ENCODE measurements at places on chromosomes 5 and 9.
A peak's percentile ranks its signal among the peaks of the same experiment; 100 is the strongest.

DNA sequence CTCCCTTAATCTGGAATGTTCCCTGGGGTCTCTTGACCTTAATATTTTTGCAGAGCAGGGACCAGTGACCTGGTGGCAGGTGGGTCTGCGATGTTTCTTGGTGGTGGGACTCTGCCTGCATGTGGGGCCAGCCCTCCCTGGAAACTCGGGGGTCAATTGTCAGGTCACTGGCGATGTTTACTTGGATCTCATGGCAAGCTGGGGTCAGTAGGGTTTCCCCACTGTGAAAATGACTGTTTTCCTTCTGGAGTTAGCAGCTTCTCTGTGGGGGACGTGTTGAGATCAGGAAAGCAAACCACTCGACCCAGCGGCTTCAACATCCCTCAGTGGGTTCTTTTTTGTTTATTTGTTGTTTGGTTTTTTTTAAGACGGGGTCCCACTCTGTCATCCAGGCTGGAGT, 73.9 kb downstream of the KCNT1 start:
- no peak for DNase-seq

DNA sequence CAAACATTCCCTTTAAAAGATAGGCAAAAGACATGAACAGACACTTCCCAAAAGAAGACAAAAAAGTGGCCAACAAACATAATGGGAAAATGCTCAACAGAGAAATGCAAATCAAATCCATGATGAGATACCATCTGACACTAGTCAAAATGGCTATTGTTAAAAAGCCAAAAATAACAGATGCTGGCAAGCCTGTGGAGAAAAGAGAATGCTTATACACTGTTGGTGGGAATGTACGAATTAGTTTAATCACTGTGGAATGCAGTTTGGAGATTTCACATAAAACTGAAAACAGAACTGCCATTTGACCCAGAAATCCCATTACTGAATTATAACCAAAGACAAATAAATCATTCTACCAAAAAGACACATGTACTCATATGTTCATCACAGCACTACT, 58.3 kb upstream of the WDR41 start:
- no peak for DNase-seq

GRCh38 chr9:124654431-124654830, 116.7 kb downstream of the NR6A1 start:
- no peak for DNase-seq

DNA sequence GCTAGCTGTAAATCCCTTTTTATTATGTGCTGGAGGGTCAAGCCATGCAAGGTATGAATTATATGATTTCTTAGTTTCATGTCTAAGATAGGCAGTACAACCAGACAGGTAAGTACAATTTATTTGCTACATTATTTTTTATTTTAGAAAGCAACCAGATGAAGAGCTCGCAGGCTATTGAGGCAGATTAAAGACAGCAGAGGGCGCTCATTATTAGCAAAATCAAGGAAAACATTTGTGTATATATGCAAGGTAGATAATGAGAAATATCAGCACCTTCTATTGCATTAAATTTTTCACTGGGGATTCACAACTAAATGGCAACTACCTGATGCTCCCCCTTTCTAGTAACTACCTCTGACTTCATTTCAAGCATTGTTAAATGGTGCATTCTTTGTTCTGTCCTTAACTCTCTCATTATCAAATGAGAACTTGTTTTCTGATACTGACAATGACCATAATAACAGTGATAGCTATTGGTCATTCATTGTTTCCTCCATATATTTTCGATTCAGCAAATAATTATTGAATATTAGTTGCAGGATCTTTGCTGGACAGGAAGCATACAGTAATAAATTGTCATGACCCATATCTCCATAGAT, 8.6 kb downstream of the SCGB3A2 start:
- no peak for DNase-seq

GRCh38 chr5:61000887-61001286, 55.9 kb downstream of the NDUFAF2 start:
- DNase-seq: no peak

GRCh38 chr5:159301466-159301865, 28.8 kb downstream of the IL12B start:
- no peak for DNase-seq

DNA sequence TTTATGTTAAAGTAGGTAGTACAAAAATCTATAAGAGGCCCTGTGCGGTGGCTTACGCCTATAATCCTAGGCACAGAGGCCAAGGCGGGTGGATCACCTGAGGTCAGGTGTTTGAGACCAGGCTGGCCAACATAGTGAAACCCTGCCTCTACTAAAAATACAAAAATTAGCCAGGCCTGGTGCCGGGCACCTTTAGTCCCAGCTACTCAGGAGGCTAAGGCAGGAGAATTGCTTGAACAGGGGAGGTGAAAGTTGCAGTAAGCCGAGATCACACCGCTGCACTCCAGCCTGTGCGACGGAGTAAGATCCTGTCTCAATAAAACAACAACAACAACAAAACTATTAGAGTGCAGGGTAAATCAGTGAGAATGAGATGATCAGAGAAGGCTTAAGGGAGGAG, 634.5 kb downstream of the NR2F1-AS1 start:
- no peak for DNase-seq

DNA sequence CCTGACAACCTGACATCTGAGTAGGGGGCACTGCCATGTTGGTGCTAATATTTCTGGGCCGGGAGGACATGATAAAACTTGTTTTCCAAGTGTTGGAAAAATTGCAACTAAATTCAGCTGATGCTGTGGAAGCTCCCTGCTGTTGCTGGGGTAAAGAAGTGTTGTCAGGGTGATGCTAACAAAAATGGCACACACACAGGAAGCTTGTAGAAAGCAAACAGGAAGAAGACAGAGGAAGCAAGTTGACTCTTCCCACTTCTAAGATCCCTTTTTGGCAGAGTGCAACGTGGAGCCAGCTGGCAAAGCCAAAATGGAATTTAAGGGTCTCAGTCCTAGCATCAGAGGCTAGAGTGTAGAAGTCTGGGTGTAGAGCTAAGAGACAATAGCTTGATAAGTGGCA, 11.3 kb upstream of the RIOK2 start:
- DNase-seq: no peak

GRCh38 chr5:150783422-150783928, 4.9 kb downstream of the SMIM3 start:
- DNase-seq: peak; percentile 38

- no peak for DNase-seq
Observed at GRCh38 chr5:170478306-170478705, 25.5 kb upstream of the KCNIP1 start.

- DNase-seq: no peak
Observed at GRCh38 chr5:21646469-21646868, 1206.7 kb downstream of the CDH12 start.

DNA sequence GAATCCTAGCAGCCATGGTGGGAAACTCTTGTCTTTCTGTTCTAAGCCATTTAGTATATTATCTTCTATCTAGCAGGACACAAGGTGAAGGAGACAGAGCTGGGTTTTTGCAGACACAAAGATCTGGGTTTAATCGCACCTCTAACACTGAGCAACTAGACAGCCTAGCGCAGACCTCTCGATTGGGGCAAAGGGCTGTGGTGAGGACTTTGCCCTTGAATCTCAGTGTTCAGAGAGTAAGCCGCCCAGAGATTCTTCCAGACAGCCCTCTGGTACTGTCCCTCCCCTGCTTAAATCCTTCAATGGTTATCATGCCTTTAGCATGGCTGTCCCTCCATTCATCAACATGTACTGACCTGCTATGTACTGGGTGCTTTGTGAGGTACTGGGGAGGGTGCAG, 128.1 kb downstream of the CRB2 start:
- DNase-seq: no peak

DNA sequence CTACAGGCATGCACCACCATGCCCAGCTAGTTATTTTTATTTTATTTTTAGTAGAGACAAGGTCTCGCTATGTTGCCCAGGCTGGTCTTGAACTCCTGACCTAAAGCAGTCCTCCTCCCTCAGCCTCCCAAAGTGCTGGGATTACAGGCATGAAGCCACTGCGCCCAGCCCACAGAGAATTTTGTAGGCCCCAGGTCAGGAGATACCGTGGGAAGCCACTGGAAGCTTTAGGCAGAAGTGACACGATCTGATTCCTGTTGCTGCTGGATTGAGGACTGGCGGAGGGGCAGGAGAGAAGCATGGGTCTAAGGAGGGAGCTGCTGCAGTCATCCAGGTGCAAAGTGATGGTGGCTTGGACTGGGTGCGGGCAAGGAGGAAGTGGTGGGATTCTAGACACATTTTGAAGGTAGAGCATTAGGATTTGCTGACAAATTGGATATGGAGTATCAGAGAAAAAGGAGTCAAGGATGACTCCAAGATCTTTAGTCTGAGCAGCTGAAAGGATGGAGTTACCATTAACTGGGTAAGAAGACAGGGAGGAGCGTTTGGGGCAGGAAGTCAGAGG, 20.7 kb downstream of the TCF7 start:
- DNase-seq: peak; percentile 25

GRCh38 chr5:60671899-60672692, 27.9 kb downstream of the DEPDC1B start:
- no peak for DNase-seq

DNA sequence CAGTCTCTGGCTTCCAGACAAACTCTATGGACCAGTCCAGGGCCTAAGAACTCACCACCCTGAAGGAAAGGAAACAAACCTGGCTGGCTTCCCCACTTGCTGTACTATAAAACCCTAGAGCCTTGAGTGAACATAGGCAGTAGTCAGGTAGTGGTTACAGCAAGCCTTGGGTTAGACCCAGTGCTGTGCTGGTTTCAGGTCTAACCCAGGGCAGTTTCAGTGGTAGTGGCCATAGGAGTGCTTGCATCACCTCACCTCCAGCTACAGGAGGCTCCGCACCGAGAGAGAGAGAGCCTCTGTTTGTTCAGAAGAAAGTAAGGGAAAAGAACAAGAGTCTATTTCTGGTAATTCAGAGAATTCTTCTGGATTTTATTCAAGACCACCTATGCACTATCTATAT, 714.1 kb upstream of the CDH10 start:
- DNase-seq: no peak

GRCh38 chr9:104245925-104246324, 151.8 kb downstream of the SMC2 start:
- DNase-seq: no peak

DNA sequence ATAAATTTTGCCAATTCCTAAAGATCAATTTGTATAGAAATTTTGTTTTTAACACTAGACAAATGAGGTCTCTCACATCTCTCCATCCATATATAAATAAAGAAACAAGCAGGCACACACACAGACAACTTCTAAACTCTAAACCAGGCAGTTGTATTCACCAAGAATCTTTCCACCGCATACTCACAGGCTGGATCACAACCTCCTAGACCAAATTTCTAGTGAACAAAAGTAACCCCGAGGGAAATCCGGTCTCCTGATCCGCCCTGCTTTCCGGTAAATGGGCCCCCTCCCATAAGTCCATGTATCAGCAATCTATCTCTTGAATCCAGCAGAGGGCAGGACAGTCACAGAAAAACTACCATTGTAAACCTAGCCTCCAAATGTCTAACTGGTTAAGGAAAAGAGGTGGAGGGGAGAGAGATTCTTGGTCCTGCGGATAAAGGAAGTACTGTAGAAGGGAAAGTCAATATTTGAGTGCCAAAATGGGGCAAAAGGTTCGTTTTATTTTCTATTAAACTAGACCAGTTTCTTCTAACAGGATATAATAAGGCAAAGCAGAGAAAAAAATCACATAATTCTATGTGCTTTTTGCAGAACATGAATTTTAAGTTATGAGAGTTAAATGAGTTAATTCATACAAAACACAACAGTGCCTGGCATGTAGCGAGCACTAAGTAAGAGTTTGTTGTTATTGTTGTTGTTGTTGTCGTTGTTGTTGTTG, 4.8 kb upstream of the SMU1 start:
- peak; percentile 41 for DNase-seq

DNA sequence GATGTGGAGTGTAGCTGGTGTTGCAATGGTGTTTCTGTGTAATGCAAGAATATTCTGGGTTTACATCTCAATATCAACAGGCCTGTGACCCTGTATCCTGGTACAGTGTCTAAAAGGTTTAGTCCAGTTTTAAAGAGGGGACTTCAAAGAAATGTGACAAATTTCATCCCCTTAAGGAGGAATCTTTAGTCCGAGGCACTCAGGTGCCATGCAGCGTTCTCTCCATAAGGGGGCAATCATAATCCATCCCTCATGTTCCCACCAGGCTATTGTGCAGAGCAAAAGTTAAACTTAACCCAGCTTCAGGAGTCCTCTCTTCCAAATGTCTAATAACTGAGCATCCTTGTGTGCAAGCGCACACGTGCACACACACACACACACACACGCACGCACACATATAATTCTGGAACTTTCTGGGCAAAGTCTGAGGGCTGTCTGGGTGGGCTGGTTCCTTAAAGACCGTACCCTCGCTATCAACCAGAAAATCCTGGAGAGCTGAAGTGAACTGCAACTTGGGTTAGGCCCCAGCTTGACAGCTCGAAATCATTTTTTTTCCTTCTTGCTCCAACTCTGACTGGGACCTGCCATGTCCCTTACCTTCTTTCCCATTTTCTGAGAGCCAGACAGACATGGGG, 46.0 kb downstream of the CRB2 start:
- DNase-seq: no peak

DNA sequence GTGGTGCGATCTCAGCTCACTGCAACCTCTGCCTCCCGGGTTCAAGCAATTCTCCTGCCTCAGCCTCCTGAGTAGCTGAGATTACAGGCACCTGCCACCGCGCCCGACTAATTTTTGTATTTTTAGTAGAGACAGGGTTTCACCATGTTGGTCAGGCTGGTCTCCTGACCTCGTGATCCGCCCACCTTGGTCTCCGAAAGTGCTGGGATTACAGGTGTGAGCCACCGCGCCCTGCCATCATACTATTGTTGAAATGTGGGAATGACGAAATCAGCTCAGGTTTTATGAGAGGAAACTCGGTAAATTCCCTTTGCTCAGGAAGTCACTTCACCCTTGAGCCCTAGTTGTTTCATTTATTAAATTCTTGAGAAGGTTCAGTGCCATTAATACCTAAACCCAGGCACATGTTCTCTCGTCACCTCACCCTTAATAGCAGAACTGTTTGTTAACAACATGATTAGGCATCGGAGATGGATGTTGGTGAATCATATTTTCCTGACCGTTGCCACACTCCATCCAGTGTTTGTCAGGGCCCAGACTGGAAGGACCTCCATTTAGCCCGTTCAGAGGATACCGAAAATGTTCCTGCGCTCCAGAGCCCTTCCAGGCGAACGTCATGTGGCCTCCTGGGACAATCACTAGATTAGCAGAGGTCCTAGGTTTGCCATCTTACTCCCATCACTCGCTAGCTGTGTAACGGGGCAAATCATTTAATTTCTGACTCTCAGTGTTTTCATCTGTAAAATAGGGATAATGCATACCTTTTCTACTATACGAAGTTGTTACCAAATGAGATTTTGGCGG, 20.0 kb upstream of the CREBRF start:
- peak; percentile 47 for DNase-seq

GRCh38 chr5:172683264-172683644, 42.2 kb downstream of the NEURL1B start:
- no peak for DNase-seq

GRCh38 chr9:96203867-96204501, 98.0 kb downstream of the HSD17B3 start:
- DNase-seq: no peak
